ENCODE measurements at places on chromosomes 4 and X.

DNA sequence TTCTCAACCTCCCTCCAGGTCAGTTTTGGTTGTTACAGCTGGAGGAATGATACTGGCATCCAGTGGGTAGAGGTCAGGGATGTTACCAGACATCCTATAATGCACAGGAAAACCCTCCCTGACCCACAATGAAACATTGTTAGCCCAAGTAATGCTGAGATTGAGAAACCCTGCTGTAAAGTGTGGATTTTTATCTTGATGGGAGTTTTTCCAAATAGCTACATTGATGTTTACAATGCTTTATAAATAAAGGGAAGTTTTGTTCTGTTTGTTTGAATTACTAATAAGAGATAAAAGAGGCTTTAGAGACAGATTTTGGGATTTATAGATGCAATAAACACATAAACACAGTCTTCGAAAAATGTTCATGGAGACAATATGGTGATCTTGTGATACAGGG, 194.0 kb upstream of the NUDT6 start:
- DNase-seq, result no peak

- DNase-seq, result no peak
These were observed 384.0 kb upstream of the DIPK2B start for GRCh38 chrX:45584717-45585116.

GRCh38 chr4:7803992-7804755, 135.5 kb downstream of the AFAP1 start:
- peak; percentile 51 for DNase-seq

GRCh38 chrX:16145656-16146055, 21.6 kb upstream of the MAGEB17 start:
- DNase-seq, result no peak
